ENCODE measurements at places on chromosomes 11 and 22. TPM values are rescaled to one million over a fixed set of nuclear protein-coding genes. Genes with fewer than 3 reads are reported as not detected.

GRCh38 chr11:129945373-129945772 lies 50.0 kb upstream of the NFRKB start:
- no peak overlapping the region for H3K4me3 ChIP-seq
- DNase-seq: no peak
- H3K27ac ChIP-seq: no peak overlapping the region
- H3K27me3 ChIP-seq: no peaks in the 10 kb centered on the region
- H3K4me1 ChIP-seq: peaks cover 12% of the 10 kb centered on the region

GRCh38 chr11:47393163-47394049 lies 15.0 kb upstream of the SLC39A13 start:
- no peak overlapping the region for H3K4me3 ChIP-seq
- no peak for DNase-seq
- H3K36me3 ChIP-seq: no peaks in the 10 kb centered on the region
- no peaks in the 10 kb centered on the region for H3K27me3 ChIP-seq
- H3K27ac ChIP-seq: peak overlapping the region; percentile 83

The NNMT gene
- 0.99 TPM for total RNA-seq

The AHNAK gene
- total RNA-seq: 40.1 TPM

All from thymus (tissue), 14 donors.